ENCODE measurements at places on chromosomes 2 and 18.

DNA sequence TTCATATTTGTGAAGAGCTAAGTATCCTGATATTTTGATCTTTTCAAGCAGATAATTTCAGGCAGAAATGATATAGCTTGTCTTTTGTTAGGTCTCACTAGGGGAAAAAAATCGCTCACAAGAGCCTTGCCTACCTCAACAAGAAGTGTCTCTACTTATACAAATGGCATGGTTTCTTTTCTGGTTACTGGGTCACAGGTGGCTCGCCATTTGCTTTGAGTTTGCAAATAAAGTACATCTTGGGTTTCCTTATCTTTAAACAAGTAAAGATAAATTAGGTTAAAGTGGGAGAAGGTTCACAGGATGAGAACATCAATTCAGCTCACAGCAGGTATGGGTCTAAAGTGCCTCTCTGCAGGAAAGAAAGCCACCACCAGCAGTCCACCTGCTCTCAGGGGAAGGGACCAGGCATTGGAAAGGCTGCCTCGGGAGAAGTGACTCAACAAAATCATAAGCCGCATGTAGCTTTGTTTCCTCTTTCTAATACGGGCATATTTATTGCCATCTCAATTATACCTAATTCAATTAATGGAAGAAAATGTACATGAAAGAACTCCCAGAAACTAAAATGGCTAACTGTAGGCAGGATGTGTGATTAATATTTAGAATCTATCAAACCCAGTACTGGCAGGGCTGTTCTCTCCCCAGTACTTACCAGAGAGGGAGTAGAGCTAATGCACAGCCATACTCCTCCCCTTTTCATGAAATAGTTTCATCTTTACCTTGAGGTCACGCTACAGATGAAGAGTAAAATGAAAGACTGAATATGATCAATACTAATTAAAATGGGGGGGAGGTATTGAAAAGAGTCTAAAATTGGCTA lies 28.3 kb downstream of the CDC42EP3 start:
- no peak for DNase-seq

GRCh38 chr2:13858626-13859025 lies 773.9 kb upstream of the LRATD1 start:
- no peak for DNase-seq

DNA sequence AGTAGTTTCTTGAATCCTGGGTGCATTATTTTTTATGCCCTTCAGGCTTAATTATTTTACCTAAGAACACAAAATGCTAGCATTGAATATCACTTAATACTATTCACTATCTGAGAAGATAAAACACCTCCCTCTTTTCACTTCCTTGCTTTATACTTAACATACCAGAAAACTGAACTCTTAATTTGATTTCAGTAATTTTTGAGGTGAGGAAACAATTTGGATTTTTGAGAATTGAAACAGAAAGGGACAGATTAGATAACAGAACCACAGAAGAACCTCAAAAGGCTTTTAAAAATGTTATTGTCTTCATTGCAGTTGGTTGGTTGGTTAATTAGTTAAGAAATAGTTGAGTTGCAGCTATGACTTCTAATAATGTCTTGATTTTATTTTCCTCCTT lies 69.5 kb downstream of the GPD2 start:
- no peak for DNase-seq

DNA sequence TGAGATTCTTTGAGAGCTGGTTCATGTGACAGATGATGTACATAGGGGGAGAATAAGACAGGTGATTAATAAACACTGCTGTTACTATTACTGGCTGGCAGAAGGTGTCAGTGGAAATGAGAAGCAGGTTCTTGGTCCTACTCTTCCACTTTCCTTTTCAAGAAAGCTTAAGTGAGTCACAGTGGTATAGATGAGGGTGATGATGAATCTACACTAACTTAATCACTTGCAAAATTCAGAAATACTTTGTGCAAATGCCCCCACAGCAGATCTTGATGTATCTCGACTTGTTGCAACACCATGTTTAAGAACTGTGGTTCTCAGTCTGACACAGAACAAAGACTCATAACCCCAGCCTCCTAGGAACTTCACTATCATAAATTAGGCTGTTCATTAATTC lies 35.9 kb upstream of the MGAT5 start:
- no peak for DNase-seq

DNA sequence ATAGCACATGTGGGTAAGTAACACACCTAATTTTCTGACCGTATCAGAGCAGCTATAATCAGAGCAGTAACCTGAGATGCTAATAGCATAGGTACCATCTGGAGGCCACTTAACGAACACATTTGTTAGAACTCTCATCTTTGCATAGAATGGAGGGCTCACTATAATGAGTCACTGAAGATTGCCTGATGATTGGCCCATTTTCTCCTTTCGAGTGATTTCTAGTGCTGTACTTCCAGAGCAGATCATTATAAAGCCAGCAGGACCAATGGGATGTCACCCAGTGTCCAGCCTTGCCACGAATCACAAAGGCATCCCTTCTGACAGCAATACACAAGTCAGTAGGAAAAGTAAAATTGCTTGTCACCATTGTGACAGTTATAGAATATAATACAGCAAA lies 81.7 kb upstream of the REV1 start:
- DNase-seq = no peak

DNA sequence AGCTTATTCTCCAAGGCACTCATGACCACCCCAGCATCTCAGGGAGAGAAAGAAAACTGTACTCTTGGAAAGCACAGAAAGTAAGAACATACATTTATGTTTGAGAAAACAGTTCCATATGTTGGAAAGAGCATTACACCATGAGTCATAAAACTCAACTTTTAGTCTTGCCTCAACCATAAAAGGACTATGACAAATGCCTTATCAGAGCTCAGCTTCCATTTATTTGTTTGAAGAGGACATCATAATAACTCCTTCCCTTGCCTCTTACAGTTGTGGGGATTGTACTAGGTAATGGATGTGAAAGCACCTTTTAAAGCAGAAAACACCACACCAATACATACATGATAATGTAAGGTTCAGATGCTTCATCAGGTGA lies 370.8 kb downstream of the LNPK start:
- no peak for DNase-seq

GRCh38 chr2:181995289-181995688 lies 9.6 kb downstream of the PPP1R1C start:
- no peak for DNase-seq

GRCh38 chr2:185299867-185300266 lies 438.7 kb upstream of the FSIP2 start:
- DNase-seq = no peak

- DNase-seq = no peak
Measured at GRCh38 chr2:60475123-60475830, 78.2 kb downstream of the BCL11A start.

- no peak for DNase-seq
Measured at GRCh38 chr2:65846989-65847678, 414.7 kb upstream of the SPRED2 start.

- DNase-seq = no peak
Measured at GRCh38 chr18:74116633-74117554, 30.7 kb downstream of the FBXO15 start.

- no peak for DNase-seq
Measured at GRCh38 chr2:216339456-216340279, 32.6 kb downstream of the MARCHF4 start.

GRCh38 chr2:185279999-185280398 lies 458.6 kb upstream of the FSIP2 start:
- no peak for DNase-seq

DNA sequence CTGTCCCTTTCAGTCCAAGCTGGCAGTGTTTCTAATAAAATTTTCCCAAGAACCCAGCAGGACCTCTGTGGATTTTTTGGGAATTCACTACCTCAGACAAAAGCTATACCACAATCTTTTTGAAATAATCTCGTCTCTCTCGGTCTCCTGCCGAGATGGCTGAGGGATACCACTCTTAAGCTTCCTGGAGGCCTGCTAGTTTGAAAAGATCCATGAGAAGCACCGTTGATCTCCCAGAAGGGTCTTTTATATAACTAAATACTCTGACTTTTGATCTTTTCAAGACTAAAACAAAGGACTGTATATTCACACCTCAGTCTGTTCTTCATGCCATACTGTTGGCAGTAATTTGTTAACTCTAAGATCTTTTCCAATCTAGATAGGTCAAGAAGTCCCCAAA lies 141.7 kb downstream of the UPP2 start:
- no peak for DNase-seq

DNA sequence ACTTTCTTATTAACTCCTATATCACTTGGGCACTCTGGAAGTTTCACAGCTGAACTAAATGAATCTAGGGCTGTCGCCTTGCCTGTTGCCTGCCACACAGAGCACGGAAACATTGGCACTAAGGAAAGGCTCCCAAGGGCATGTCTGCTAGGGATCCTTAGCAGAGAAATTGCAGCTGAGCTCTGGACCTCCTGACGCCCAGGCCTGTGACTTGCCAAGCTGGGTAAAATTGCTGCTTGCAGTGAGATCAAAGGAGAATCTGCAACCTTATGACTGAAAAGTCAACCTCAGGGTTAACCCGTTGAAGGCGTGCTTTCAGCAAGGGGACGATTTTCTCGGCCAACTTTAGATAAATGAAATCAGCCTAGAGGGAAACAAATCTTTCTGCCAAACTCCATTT lies 189.8 kb downstream of the NCK2 start:
- DNase-seq = no peak

DNA sequence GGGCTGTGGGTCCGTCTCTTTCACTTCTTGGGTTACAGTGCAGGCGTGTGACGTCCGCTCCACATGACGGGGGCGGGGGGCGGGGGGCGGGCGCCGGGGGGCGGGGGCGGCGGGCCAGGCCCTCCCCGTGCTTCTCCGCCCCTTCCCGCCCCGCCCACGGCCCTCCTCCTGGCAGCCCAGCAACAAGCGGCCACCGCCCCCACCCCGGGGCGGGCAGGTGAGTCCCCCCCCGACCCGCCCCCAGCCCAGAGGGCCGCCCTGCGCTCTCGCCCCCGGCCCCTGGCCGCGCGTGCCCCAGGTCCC lies 3.6 kb downstream of the ZNF516 start:
- peak; percentile 65 for DNase-seq

DNA sequence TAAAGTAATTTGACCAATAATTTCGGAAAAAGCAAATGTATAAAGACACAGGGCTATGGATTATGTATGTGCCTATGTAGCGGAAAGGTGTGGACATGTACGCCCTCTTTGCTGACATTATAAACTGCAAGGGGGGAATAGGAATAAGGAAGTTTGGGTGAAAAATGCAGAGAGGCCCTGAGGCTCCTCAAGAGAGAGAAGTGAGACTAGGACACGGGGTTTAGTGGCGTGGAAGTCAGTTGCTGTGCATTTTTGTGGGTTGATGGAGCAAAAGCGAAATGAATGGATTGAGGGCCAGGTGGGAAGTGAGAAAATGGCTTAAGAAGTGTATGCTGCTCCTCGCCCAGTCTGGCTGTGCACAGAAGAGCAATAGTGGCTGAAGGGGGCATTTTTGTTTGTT lies 96.2 kb upstream of the B3GNT7 start:
- DNase-seq = no peak

GRCh38 chr2:229180658-229181057 lies 90.4 kb downstream of the PID1 start:
- no peak for DNase-seq

DNA sequence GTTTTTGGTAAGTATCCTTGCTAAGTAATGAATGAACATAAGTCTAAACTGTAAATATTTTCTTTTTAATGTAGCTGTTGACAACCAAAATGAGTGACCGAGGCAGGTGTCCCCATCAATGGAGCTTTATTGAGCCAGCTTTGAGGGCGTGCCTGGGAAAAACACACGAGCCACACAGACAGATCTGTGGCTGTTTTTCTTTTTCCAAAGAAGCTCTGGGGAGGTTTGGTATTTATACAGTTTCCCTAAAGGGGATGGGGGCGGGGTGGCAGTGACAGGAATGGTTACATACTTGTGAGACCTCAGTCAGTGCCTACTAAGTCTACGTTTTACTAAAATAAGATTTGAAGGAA lies 11.2 kb downstream of the DBI start:
- no peak for DNase-seq

GRCh38 chr2:173630425-173631126 lies 275.9 kb downstream of the CDCA7 start:
- no peak for DNase-seq

- DNase-seq = no peak
Measured at GRCh38 chr2:196331143-196331542, 159.8 kb upstream of the STK17B start.

DNA sequence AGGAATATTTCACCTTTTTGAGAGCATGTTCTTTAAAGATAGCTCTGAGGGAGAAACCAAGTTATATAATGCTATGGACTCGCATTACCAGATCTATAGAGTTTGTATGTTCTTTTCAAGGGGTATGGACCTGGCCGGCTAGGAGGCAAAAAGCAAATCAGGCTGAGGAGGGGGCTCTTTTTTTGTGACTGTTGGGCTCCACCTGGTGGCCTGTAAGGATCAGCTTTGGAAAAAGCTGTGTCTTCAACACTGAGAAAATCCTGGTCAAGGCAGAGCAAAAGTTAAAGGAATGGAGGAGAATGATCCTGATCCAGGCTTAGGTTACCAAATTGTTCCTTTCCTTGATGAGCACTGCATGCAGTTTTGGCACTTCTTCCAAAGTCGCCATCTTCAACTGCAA lies 180.5 kb downstream of the DIS3L2 start:
- DNase-seq = no peak

DNA sequence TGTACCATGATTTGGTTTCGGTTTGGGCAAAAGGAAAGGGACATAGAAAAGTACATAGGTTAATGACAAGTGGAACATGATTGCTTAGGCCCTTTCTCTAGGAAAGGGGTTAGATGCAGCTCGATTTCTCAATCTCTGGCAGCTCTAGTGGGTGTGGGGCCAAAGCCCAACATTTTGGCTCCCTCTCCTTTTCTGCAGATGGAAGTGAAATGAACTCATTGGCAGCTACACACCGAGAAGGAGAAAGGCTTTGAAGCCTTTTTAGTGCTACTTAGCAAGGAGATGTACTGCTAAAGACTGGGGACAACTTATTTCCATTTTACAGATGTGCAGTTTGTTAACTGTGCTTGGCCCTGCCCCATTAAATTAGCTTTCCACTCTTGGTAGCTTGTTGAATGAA lies 93.8 kb downstream of the LYPD6B start:
- no peak for DNase-seq

DNA sequence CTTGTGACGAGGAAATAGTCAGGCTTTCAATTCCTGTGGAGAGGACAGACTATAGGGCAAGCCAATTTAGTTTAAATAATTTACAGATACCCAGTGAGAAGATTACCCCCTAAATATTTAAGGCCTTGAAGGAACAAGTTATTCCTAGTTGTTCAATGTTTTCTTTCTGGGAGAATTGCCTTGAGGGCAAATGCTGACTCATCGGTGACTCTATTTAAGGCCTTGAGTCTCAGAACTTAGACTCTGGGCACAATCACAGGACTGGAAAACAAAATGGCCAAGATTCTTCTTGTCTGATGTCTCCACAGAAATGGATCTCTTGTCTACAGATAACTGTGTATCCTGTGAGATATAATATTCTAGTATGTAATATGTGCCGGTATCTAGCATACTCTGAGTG lies 467.1 kb downstream of the SUCLG1 start:
- DNase-seq = no peak

GRCh38 chr2:111897924-111898702 lies at the start of gene MERTK:
Gene MERTK (plus strand): TSS chr2:111898607. CDS start chr2:111898736, 129 bp downstream.
- DNase-seq = peak; percentile 35

- no peak for DNase-seq
Measured at GRCh38 chr2:24304098-24304497, 56.2 kb downstream of the ITSN2 start.

GRCh38 chr18:13553449-13553848 lies 172.9 kb downstream of the FAM210A start:
- no peak for DNase-seq

GRCh38 chr2:72211777-72212485 lies 64.3 kb upstream of the CYP26B1 start:
- no peak for DNase-seq

GRCh38 chr2:179336782-179337534 lies 72.3 kb upstream of the SESTD1 start:
- no peak for DNase-seq

Measured in GM19239 (cell line).